ENCODE measurements at places on chromosomes 2 and 18.

- peak; percentile 7 for DNase-seq
Measured at GRCh38 chr2:14633461-14634181, 1.1 kb downstream of the LRATD1 start.

- DNase-seq: no peak
Measured at GRCh38 chr2:166882851-166883250, 5.4 kb upstream of the XIRP2 start.

GRCh38 chr2:154470376-154470775 lies 228.1 kb upstream of the KCNJ3 start:
- no peak for DNase-seq

DNA sequence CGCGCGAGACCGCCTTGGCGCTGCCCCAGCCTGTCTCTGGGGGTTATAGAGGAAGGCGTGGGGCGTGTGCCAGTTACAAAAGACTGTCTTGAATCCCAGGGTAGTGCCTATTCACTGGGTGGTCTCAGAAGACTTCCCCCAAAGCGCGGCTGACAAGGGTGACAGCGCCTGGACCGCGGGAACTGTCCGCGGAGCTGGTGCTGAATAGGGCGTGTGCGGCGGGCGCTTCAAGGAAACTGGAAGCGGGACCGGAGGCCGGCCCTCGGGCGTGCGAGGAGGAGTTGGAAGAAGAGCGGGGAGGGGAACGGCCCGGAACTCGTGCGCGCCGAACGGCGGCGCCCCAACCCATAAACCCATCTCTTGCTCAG lies 2.3 kb downstream of the EGR4 start:
- no peak for DNase-seq

DNA sequence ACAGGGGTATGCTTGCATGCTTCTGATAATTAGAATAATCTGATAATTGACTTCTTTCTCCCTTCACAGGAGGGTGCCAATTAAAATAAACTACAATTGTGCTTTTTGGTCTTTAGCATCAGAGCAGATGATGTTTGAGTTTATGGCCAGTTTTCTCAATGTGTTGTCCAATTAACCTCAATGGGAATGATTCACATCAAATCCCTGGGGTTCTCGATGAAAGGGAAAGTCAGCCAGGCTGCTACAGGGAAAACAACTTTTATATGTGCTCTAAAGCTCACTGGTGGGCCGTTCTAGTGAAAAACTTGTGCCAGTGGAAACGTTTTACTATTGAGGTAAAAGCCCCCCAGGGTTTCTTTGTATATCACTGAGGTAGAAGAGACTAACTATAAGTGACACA lies 887.3 kb upstream of the CRIM1 start:
- DNase-seq: no peak

- DNase-seq: no peak
Measured at GRCh38 chr2:39385172-39385571, 51.9 kb downstream of the MAP4K3 start.

DNA sequence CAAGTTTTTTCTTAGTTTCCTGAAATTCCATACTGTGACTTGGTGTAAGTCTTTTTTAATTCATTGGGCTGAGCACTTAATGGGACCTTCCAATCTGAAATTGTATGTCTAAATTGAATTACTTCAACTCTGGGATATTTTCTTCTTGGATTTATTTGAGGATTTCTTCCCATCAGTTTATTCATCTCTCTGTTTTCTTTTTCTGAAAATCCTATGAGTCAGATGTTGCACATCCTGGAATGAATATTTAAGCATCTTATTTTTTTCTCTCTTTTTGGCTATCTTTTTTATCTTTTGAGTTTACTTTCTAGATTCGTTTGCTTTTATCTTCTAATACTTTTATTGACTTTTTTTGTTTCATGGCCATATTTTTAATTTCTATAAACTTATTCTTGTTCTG lies 55.4 kb upstream of the ACYP2 start:
- DNase-seq: no peak

- DNase-seq: no peak
Measured at GRCh38 chr2:2266699-2267449, 64.2 kb downstream of the MYT1L start.

DNA sequence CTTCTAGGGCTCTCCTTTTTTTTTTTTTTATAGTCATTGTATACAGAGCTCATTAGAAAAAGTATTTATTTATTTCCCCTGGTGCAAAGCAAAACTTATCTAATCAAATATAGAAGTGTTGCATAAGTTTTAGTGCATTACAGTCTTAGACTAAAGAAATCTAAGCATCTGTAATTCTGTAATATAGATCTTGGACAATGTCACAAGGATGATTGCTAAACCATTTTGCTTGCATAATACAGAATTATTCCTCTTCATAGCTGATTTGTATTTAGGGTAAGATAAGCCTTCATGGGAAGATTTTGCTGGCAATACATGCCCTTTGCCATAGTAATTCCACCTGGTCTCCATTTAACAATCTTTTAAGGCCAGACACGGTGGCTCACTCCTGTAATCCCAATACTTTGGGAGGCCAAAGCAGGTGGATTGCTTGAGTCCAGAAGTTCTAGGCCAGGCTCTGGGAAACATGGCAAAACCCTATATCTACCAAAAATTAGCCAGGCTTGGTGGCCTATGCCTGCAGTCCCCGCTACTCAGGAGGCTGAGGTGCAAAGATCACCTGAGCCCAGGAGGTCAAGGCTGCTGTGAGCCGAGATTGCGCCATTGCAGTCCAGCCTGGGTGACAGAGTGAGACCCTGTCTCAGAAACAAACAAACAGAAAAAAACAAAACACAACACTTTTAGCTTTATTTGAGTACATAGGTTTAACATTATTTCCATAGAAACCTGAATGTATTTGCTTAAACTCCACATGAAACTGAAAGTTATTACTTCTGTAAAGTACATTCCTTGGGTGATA lies 2.2 kb upstream of the ACADL start:
- no peak for DNase-seq

DNA sequence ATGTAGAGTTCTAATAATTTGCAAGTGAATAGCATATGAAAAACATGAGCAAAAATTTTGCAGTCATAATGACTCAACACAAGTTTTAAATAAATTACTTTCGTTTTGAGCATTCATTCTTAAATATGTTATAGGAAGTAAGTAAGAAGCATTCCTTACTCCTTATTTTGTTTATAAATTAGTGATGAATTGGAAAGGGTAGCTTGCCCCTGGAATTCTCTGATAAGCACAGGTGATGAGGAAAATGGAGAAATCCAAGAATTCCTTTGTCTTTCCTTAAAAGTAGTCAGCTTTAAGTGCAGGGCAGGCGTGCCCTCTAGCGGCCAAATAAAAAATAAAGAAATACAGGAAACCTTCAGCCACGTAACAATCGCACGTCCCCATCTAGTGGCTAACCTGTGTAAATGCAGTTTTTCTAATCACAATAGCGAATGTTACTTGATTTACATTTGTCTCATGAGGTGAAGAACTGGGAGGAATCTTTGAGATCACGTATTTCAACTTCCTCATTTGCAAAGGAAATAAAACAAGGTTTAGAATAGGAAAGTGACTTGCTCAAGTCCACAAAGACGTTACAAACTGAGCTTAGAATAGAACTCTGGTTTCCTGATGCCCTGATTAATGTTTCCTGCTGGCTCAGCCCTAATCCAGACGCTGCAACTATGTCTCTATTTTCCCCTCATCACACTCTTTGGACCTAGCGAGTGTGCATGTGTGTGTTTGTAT lies 47.2 kb upstream of the ZNG1B start:
- DNase-seq: peak; percentile 92

DNA sequence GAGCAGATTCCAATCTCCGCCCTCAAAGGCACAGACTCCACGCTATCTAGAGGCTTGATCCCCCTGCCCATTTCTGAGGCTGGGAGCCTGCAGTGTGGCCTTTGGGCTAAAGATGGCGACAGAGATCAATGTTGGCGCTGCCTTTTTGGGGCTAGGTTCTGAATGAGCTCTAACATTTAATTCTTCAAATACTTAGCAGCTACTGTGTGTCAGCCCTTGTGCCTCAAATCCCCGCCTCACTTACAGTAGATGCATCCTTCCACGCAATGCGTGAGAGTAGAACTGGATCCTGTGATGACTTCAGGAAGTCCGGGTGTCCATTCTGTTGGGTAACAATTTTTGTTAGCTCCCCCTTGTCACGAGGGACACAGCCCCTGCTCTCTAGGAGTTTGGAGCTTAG lies 12.4 kb downstream of the IL1F10 start:
- DNase-seq: peak; percentile 17

GRCh38 chr18:62655520-62656219 lies 59.7 kb upstream of the PHLPP1 start:
- no peak for DNase-seq

DNA sequence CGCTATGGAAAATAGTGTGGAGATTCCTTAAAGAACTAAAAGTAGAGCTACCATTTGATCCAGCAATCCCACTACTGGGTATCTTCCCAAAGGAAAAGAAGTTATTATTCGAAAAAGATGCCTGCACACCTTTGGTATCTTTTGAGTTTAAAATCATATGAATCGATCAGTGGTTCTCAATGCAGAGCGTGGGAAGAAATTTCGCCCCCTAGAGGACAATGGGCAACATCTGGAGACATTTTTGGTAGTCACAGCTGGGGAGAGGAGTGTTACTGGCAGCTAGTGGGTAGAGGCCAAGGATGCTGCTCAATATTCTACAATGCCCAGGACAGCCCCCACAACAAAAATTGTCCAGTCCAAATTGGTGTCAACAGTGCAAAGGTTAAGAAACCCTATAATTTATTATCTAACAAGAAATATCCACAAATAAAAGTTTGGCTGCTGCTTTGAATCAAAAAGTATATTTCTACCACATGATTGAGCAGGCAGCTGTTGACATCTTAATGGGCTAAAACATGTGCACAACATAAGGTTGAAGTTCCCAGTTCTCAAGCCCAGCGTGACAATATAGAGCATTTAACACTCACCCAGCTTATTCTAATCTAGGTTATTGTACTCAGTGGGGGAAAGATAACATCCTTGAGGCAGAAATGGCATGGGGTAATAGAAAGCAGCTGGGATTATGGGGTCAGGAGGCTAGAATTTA lies 425.7 kb downstream of the LRATD1 start:
- no peak for DNase-seq

GRCh38 chr2:47519147-47519537 lies 116.2 kb downstream of the MSH2 start:
- DNase-seq: peak; percentile 68

DNA sequence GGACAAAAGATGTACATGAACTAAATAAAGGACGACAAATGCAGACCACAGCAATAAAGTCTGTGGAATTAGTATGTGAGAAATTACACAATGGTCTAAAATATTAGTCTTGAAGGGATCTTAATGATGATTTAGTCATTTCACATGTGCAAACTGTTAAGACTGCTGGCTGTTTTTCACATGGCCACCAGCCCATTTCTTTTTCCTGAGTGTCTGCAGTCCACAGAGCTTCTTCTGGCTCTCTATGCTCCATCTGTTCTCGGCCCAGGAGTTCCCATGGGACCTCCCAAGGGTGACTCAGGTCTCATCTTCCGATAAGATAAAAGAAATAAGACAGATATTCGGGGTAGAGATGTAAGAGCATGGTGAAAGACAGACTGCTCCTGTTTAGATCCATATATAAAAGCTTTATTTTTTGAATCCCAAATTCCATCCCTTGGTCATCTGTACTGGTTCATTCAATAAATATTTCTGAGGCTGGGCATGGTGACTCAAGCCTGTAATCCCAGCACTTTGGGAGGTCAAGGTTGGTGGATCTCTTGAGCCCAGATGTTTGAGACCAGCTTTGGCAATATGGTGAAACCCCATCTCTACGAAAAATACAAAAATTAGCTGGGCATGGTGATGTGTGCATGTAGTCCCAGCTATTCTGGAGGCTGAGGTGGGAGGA lies 20.1 kb downstream of the IL1RL1 start:
- DNase-seq: no peak

- DNase-seq: no peak
Measured at GRCh38 chr18:26453386-26453901, 94.9 kb downstream of the KCTD1 start.

DNA sequence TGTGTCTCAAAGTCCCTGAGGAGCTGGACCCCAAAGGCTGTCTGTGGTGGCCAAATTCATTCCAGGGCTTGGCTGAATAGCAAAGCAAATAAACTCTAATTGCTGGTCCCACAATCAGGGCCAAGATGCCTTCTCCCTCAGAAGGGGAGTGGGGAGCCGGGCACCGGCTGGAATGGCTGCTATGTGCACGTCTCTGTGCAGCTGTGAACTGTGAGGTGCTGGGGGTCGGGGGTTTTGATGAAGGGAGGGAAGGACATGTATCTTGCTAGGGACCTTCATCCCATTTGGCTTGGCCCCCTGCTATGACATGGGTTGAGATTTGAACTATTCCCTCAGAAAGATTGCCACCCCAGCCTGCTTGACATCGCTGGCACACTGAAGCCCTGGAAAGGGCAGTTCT lies 60.4 kb downstream of the CIB4 start:
- no peak for DNase-seq

DNA sequence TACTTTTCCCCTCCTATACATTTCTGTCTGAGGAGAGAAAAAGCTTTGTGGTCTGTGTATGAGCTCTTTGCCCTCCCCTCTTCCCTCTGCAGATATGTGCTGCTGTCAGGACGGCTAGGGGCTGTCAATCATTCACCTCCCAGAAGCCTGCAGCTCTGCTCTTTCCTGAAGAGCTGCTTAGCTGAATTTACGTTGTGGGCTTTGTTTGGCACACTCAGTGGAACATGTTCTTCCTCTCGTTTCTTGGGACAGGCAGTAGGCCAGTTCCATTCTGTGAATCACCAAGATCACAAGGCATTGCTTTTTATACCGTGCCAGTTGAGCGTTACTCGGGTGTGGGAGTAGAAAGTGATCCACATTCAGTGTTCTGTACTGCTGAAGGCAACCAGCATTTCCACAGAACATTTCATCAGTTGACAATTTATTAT lies 136.7 kb downstream of the LAMA3 start:
- peak; percentile 90 for DNase-seq

- no peak for DNase-seq
Measured at GRCh38 chr2:73004466-73004865, 67.0 kb downstream of the SFXN5 start.

GRCh38 chr2:197248623-197249022 lies 62.0 kb downstream of the ANKRD44 start:
- DNase-seq: peak; percentile 78

DNA sequence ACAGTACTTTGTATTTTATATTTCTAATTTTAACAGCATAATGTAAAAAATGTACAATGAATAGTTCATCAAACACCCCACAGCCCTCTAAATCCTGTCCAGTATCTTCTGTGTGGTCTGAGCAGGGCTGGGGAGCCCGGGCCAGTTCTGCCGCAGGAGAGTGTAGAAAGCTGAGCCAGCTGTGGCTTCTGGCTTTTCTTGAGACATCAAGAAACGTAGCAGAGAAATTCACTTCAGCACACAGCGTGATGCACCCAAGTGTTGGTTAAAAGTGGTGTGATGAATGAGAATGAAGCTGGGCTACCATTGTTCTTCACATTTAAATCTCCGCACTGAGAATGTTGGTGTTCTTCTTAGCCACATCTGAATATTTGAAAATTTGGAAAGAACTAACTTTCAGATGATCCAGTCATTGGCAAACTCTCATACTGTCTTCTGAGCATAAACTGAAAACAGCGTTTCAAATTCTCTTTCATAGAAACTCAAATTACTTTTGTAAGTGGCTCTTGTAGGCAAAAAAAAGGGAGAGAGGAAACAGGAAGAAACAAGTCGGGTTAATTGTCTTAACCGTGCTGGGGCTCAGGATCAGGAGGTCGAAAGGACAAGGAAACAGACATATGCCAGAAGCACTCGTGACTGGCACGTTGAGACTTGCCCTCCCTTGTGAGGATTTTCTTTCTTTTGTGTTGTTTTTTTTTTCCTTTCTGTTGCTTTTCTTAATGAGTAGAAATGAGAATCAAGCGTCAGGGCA lies 23.4 kb upstream of the TMEM87B start:
- DNase-seq: peak; percentile 42
